ENCODE measurements at places on chromosomes 6 and 20.

DNA sequence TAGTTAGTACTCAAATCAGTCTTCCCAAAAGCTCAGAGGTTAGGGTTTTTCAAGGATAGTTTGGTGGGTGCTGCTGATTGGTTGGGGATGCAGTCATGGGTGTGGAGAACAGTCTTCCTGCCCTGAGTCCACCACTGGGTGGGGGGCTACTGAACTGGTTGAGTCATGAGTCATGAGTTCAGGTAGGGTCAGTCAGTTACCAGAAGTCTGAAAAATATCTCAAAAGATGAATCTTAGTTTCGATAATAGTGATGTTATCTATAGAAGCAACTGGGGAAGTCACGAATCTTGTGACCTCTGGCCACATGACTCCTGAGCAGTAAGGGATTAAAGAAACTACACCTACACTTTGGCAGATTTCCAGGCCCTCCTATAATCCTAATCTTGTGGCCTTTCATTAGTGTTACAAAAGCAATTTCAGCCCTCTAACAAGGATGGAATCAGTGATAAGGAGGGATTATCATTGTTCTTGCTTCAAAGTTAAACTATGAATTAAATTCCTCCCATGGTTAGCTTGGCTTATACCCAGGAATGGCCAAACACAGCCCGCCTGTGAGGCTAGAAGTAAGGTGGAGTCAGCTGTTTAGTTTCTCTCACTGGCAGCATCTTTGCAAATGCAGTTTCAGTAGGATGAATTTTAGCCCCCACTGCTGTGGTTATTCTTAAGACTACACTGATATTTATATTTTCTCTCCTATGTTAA, 33.3 kb upstream of the NKAIN2 start:
- DNase-seq, result no peak

- no peak for DNase-seq
These were observed 2.2 kb upstream of the RWDD1 start for GRCh38 chr6:116568821-116569755.

- DNase-seq, result no peak
These were observed 167.1 kb downstream of the SMOC2 start for GRCh38 chr6:168608113-168608400.

DNA sequence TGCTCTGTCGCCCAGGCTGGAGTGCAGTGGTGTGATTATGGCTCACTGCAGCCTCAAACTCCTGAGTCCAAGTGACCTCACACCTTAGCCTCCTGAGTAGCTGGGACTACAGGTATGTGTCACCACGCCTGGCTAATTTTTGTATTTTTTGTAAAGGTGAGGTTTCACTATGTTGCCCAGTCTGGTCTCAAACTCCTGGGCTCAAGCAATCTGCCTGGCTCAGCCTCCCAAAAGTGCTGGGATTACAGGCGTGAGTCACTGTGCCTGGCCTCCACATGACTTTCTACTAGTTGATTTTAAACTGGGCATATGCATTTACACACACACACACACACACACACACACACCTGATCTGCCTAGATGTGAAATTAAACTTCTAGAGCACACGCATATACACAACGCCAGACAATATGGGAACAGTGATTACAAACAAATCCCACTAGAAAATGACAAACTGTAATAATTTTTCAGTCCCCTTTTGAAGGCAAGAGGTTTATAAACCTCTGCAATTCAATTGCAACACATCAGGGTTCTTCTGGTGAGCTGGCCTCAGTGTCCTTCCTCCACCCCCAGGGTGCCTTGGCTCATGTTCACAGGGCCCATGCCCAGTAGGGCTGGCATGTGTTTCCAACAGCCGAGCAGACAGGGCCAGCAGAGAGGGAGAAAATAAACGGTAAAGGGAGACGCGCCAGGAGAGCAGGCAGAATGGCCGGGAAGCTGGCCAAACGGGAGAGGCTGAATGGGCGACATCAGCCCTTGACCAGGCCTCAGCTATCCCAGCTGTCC, 31.2 kb downstream of the PARD6B start:
- no peak for DNase-seq

DNA sequence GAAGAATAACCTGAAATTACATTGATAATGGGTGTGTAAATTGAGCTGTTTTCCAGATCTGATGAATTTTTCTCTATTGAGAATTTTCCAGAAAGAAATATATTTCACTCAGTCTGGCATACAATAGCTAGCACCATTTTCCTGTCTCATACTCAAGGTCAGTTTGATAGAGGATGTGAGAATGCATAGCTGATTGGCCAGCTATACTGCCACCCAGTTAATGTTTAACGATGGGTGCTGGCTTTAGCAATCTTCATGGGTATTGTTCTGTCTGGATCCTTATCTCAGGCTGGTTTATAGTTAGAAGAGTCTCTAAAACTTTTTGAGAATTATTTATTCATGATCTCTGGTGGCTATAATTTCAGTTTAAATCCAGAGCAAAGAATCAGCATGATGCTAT, 147.4 kb downstream of the HDGFL1 start:
- DNase-seq, result no peak

GRCh38 chr6:137011406-137011805, 33.4 kb downstream of the IL20RA start:
- no peak for DNase-seq

- no peak for DNase-seq
These were observed 51.5 kb downstream of the PLCB1 start for GRCh38 chr20:8183526-8183925.

DNA sequence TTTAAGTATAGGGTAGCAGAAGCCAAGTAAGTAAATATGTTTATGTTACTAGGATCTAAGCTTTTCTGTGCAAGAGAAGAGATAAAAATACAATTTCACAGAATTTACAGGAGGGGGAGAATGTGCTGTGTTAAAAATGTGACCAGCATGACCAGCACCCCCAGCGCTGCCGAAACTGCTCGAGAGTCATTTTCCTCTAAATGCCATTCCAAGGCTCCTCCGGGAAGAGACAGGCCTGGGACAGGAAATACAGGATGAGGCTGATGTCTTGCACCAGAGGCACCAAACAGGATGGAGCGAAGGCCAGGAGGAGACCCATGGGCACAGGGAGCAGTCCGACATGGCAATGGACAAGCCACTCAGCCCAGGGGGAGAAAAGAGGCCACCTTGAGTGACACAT, 21.1 kb downstream of the TAF4 start:
- DNase-seq, result no peak

GRCh38 chr6:157550114-157550989, 169.4 kb downstream of the ZDHHC14 start:
- DNase-seq, result no peak

- no peak for DNase-seq
These were observed 63.2 kb downstream of the GJA1 start for GRCh38 chr6:121498481-121499276.

GRCh38 chr6:25084508-25084833, 148.7 kb upstream of the RIPOR2 start:
- no peak for DNase-seq

GRCh38 chr6:154796484-154796883, 63.3 kb downstream of the SCAF8 start:
- DNase-seq, result no peak

DNA sequence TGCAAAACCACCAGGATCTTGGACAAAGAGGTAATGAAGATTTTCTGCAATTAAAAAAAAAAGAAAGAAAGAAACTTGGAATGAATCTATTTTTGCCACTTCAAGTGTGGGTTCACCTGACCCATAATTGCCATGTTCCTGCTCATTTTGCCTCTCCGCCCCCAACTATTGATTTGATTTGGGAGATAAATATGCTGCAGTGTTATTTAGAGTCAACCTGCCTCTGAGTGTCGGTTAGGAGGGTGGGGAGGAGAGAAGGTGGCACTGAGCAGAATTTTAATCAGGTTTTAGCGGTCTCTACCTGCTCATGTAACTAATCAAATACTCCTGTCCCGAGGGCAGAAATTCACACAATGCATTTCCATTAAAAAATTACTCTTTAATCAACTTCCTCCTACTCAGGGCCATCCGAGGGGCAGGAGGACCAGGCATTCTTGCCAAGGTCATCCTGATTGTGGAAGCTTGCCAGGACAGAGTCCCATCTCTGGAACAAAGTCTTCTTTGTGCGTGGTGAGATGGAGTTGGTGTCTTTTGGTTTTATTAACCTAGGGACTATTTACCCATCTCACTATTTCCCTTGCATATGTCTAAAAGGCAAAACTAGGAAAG, 300.1 kb downstream of the CDH26 start:
- DNase-seq, result no peak

GRCh38 chr6:168301648-168302398, 17.8 kb downstream of the DACT2 start:
- no peak for DNase-seq

DNA sequence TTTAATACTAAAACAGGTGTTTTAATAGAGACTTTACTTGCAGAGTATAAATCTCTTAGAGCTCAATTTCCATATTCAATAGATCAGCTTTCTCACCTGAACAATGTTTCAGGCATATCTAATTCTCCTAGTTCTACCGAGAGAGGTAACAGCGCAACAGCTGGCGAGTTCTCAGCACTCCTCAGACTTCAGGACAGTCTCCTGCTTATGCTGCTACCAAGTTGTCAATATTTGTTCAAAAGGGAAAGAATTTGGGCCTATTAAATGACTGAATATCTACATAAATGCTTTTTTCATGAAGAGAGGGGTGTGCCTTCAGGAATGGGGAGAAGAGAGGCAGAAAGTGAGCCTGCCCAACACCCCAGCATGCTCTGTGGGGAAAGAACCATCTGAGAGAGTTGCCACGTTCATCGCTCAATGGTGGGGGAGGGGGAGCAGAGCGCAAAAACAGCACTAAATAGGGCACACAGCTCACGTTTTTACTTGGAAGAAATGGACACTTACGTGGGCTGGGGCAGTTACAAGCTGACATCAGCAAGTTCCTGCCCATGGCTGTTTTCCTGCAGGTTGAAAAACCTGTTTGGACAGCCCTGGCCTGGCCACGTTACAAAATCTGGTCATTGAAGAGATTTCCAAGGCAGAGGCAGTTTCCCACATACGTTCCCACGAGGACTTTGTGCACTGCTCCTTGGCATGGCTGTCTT, 38.0 kb downstream of the EZR start:
- no peak for DNase-seq

DNA sequence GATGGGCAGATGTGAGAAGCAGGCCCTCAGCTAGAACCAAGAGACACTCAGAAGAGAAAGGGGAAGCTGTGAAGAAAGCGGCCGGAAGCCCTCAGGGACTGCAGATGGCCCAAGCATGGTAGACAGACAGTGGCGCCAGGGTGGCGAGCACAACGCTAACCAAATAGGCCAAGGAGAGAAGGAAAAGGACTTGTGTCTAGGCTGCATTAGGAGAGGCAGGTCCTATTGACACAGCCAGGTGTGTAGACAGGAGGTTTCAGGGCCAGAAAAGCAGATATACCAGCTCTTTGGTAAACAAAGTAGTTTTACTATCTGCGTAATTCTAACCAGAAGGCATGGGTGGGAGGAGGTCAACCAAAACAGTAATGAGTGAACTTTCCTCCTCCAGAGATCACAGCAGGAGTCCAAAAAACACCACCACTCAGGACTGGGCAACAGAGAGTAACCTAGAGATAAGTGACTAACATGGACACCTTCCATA, 15.8 kb upstream of the MAP7 start:
- no peak for DNase-seq

GRCh38 chr6:37845930-37846329, 26.4 kb downstream of the ZFAND3 start:
- no peak for DNase-seq

- DNase-seq, result no peak
These were observed 23.1 kb upstream of the CGA start for GRCh38 chr6:87118054-87118453.

- DNase-seq, result no peak
These were observed 28.1 kb downstream of the ROS1 start for GRCh38 chr6:117397536-117398227.

DNA sequence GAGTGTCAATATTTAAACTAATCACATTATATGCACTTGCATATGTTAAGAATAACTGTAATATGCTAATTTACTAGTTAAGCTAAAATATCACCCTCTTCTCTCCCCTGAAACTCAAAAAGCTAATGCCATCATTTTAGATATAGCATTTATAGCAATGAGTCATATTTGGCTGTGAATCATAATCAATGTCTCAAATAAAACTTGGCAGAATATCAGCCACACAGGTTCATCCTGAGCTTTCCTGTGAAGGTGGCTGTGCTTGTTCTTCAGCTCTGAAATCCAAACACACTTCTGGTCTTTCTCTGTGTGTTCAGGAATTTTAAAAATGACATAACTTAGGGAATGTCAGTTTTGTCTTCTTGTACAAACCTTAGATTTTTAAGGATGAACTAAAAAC, 12.8 kb upstream of the PNRC1 start:
- no peak for DNase-seq

DNA sequence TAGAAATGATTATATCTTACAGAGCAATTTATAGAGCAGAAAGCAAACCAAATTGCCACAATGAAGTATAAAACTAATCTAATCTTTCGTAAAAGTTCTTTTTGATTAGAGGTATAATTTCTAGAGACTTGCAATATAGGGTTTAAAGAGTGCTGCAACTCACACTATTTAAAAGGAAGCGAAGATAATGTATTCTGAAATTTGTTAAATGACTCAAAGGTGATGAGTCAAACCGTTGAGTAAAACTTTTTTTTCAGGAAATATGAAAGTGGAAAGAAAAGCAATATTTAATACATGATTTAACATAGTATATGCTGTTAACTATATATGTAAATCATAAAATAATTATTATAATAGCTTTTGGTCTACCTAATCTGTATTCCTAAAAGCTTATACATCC, 133.6 kb downstream of the SYNE1 start:
- DNase-seq, result no peak

GRCh38 chr20:2749343-2749950, 51.0 kb downstream of the CPXM1 start:
- no peak for DNase-seq

DNA sequence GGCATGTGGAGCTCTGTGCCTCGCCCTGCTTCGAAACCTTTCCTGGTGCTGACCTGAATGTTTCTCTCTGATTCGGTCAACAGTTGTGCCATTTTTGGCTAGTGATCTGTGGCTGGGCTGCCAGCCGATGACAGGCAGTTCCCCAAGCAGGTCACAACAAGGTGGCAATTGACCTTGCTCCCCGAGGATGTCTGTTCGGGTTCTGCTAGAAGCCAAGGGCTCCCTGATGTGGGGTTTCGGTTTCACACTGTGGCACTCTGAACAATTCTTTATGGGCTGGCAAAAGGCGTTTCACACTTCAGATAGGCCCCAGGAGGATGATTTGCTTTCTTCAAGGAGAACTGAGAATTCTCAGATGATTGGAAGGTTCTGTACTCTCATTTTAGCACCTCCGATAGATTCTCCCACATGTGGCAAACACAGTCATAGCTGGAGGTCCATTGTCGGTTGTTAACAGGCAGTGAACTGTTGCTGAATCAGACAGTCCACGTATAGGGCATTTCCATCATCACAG, 135.6 kb downstream of the SLC24A3 start:
- DNase-seq, result no peak

- DNase-seq, result no peak
These were observed 18.7 kb downstream of the SIRT5 start for GRCh38 chr6:13593103-13593502.

All from stimulated activated CD8-positive, alpha-beta memory T cell treated with anti-CD3 and anti-CD28 coated beads, Interleukin-2, amount 100 ng/mL, for 1 hour (primary cell).